AG10803 (cell line): ENCODE measurements at places on chromosomes 2 and 18.

DNA sequence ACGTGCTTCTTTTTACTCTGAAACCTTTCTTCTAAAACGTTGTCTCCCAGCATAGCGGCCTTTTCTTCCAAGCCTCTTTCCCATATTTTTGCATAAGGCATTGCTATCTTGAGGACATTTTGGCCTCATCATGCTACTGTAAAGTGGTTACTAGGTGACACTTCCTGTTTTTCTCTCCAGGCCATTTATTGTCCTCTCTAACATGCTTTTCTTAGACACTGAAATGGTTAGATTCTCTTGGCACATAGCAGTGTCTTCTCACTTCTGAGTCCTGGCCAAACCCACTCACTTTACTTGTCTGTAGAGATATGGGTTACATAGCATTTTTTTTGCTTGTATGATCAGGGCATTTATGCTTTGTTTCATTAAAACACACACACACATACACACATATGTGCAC is 50.1 kb upstream of the KCNH7 start:
- no peak for DNase-seq

GRCh38 chr2:26609205-26609631 is 31.9 kb downstream of the CIB4 start:
- no peak for DNase-seq

DNA sequence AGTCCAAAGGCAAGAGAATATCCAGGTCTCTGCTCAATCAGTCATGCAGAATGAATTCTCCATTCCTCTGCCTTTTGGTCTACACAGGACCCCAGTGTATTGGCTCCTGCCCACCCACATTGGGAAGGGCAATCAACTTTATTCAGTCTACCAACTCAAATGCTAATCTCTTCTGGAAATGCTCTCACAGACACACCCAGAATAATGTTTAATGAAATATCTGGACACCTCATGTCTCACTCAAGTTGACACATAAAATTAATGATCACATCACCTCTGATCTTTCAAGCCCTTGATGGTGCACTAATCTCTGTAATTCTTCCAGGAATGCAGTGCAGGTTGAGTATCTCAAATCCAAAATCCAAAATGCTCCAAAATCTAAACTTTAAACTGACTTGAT is 315.6 kb downstream of the HRH4 start:
- DNase-seq = no peak

- DNase-seq = peak; percentile 69
These were observed 109.2 kb downstream of the CCDC85A start for GRCh38 chr2:56292951-56293350.

- DNase-seq = no peak
These were observed 13.2 kb downstream of the SNTG2 start for GRCh38 chr2:963876-964275.

- no peak for DNase-seq
These were observed 10.8 kb upstream of the ATL2 start for GRCh38 chr2:38387887-38388286.

- peak; percentile 86 for DNase-seq
These were observed 16.6 kb downstream of the SMC6 start for GRCh38 chr2:17736989-17737388.

DNA sequence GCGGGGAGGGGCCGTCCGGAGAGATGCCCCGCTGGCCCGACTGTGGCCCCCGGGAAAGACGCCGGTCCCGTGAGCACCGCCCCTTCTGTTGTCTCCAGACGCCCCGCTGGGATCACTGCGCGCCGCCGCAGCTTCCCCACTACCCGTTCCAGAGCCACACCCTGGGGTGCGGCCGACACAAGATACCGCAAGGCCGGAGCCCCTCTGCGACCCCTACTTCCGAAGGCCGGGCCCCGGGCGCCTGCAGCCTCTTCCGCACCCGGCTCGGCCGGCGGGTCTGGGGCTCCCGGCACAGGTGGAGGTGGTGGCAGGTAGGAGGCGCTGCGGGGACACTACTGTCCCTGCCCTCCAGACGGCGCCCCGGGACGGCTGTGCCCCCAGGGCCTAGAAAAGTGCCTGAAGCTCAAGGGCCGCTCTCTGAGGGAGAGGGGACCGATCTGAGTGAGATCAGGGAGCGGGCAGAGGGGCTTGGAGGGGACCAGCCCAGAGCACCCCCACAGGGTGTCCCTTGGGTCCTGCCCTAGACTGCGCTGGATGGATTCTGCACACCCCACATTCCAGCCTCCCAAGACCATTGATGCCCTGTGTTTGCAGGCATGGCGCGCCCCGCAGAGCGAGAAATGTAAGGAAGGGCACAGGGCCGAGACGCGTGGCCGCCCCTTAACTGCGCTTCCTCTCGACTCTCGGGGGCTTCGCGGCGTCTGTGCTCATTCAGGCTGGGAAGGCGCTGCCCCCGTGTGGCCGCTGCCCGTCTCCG is 80.0 kb downstream of the GFPT1 start:
- DNase-seq = peak; percentile 81

DNA sequence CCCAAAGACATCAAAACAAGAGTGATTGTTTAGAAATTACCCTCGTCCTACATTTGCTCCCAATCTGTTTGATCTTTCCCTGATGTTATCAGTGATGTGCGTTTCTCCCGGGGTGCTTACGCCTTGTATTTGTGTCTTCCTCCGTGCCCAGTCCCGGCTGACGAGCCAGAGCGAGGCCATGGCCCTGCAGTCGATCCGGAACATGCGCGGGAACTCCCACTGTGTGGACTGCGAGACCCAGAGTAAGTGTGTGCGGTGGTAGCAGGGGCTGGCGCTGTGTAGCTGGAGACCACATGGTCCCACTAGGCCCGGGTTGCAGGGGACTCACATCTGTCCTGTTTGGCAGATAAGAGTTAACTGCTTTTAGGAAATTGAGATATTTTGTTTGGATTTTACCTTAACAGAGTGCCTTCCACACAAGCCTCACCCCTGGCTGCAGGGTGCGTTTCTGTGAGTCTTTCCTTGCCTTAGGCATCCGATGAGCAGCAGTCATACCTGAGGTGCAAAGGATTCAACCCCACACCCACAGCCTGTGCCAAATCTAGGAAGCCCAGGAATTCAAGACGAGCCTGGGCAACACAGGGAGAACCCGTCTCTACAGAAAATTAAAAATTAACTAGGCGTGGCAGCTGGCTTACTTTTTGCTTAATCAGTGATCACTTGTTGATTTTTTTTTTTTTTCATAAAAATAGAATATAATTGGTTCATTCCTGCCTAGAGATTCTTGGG is 127.4 kb downstream of the GBX2 start:
- no peak for DNase-seq

DNA sequence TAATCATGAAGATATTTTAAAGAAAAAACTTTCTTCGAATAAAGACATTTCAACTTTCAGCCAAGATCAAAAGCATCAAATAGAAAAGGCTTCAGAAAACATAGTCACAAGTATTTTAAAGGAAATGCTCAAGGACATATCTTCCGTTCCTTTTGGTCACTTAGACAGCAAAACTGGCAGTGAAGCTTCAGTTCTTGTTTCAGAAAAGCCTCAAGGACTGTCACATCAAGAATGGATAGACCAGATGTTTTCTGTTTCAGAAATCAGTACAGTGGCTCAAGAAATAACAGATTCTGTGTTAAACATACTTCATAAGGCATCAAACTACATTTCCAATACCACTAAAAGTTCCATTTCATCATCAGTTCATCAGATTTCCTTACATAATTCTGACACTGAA is 51.8 kb downstream of the FSIP2 start:
- no peak for DNase-seq

GRCh38 chr2:118077636-118078247 is 10.5 kb upstream of the INSIG2 start:
- DNase-seq = no peak

GRCh38 chr2:37180006-37180639 is 8.3 kb downstream of the SULT6B1 start:
- peak; percentile 18 for DNase-seq

DNA sequence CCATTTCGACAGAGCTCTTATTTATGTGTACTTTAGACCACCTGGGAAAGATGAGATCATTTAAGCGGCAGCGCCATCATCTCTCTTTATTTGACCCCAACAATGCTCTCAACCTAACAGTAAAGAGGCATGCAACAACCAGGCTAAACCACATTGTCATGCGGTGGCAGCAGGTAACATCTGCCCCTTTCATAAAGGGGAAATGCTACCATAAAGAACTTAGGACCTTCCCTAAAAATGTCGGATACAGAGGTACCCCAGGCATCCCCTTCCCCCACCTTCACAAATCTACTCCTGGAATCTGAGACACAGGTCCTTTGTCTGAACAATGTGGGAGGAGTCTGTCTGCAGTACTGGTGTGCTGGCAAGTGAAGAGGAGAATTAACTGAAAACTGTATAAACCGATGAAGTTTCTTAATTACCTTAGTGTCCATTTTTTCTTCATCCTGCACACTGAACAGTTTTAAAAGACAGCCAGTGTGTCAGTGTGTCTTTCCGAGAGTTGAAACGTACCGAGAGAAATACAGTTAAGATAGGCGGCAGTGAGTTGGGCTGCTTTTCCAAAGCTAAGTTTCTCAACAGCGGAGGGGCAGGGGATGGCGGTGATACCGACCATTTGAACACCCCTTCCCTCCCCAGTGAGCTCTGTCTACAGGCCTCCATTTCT is 1.9 kb downstream of the MEX3C start:
- peak; percentile 20 for DNase-seq

DNA sequence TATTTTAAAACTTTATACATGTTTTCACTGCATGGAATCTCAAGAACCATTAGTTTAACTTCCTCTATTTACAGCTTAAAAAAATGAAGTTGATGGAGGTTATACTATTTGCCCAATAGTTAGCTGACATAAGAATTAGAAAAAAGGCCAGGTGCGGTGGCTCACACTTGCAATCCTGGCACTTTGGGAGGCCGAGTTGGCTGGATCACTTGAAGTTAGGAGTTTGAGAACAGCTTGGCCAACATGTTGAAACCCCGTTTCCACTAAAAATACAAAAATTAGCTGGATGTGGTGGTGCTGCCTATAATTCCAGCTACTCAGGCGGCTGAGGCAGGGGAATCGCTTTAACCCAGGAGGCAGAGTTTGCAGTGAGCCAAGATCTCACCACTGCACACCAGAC is 125.1 kb upstream of the CDH19 start:
- DNase-seq = no peak

DNA sequence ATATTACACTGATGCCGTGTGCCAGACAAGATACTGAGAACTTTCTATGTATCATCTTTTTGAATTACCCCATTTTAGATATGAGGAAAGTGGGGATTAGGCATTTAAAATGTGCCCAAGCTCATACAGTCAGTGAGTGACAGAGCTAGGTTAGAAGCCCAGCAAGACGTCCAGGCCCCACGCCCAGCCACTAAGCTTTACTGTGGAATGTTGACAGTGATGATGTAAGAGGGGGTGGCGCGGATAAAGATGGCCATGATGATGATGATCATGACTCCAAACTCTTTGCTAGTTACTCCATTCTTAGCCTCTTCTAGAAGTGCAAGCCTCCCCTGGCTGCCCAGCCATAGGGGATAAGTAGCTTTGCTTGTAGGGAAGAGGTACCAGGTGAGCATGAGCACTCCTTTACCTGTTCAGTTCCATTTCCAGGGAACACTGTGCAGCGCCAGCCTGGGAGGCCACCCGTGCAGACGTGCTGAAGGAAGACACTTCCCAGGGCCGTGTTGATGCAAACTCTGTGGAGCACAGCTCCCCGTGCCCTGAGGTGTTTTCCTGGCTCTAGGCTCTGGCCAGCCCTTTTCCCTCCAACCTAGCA is 65.5 kb downstream of the BCL2L11 start:
- DNase-seq = no peak

GRCh38 chr2:170170281-170171040 is 7.5 kb upstream of the MYO3B start:
- peak; percentile 39 for DNase-seq

DNA sequence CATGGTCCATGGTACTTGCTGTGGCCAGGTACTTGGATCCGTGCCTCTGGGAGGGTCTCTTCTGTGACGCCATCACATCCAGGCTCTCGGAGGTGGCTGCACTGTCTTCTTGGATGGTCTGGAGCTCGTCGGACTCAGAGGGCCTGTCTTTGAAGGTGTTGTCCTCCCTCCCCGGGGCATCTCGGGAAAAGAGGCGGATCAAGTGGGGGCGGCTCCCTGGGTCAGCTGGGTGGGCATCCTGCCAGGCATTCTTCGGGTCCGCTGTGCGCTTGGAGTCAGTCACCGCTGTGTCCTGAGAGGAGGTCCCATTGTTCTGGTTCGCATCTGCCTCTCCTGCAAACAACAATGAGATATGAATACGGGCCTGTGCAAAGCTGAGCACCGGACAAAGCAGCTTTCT is 115.6 kb downstream of the MBP start:
- no peak for DNase-seq

DNA sequence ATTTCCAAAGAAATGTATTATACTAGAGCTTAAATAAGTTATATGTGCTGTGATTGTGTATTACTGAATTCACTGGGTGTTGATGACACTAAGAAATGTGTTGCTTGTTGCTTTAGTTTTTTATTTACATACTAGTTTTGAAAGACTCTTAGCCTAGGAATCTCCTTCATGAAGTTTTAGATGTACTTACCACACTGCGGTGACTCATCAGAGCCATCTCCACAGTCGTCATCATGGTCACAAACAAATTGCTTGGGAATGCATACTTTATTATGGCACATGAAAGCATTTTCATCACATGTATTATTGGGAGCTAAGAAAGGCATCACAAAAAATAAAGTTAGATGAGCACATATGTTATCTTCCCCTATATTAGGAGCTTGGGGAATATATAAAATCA is 1624.2 kb downstream of the LRP1B start:
- DNase-seq = peak; percentile 72

GRCh38 chr2:54836477-54836876 is 113.0 kb downstream of the EML6 start:
- peak; percentile 37 for DNase-seq

- DNase-seq = no peak
These were observed 7.6 kb upstream of the NT5C1B start for GRCh38 chr2:18596993-18597392.

DNA sequence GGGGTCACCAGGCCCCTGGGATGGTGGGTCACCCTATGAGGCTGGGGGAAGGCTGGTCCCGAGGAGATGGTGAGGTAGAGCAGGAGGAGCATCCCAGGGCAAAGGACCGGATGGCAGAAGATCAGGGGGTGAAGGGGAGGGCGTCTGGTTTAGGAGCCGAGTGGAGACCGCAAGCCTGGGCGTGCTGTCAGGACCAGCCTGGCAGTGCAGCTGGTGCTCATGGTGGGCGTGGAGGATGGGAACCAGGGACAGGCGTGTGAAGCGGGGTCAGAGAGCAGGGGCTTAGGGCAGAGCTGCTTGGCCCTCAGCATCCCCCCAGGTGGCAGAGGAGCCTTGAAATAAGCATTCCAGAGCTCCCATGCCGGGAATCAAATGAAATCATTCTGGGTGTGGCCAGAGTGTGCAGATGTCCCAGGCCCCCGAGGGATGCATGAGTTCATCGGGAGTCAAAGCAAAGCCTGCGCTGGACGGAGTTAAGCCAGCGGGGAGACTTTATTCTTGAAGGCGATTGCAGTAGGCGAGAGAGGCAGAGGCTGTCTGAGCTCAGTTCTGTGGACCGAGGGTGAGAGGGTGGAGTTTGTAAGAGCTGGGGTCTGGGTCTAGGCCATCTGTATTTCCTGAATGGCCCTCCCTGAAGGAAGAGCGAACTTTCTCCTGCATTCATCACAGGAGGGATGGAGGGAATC is 33.1 kb upstream of the MBP start:
- DNase-seq = peak; percentile 80
